ENCODE measurements at places on chromosomes 5 and 9.

- DNase-seq: no peak
Observed at GRCh38 chr9:72294936-72295335, 70.1 kb downstream of the ZFAND5 start.

DNA sequence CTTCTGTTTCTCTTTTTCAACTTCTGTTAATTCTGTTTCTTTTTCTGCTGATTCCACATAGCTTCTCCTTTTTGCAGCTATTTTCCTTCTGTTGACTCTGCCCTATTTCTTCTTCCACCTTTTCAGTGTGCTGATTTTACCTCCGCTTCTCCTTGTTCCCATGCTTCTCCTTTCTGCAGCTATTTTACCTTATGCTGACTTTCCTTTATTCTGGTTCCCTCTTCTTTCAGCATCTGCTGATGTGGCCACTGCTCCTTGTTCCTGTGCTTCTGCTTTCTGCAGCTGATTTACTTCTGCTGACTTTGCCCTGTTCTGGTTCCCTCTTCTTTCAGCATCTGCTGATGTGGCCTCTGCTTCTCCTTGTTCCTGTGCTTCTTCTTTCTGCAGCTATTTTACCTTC is 58.8 kb downstream of the HACD4 start:
- DNase-seq: no peak

GRCh38 chr9:76772686-76773445 is 8.6 kb downstream of the PCA3 start:
- DNase-seq: no peak

- DNase-seq: no peak
Observed at GRCh38 chr5:134547579-134547978, 22.1 kb downstream of the JADE2 start.

- no peak for DNase-seq
Observed at GRCh38 chr9:20538092-20538491, 84.2 kb downstream of the MLLT3 start.

DNA sequence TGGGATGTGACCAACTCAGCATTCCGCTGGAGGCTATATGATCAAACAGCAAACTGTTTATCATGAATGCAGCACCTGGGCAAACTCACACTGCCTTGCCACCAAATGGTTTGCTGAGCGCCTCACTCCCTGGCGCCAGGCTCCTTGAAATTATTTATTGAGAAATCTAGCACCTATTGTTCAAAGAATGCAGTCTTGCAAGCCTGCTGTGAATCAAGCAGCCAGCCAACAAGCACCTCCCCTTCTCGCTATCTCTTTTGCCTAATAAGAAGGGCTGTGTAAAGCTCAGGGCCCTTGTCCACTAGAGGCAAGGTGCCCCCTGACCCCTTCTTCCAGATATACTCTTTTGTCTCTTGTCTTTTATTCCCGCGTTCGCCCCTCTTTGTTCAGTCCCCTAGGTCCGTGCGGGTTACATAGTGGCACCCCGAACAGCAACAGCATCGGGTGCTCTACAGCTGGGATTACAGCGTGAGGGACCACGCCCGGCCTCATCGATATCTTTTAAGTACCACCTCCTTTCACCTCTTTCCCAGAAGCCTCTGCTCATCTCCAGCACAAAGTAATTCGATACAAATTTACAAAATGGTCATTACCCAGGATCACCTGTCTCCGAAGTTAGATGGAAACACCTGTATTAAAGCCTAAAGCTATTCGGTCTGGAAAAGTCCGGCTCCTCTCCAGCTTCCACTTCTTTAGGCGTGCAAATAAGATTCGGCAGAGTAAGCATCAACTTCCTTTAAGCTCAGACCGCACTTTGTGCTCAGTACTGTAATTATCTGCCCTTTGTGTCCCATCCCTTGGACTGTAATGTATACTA is 896 bp downstream of the RIGI start:
- DNase-seq: no peak

- DNase-seq: no peak
Observed at GRCh38 chr5:40355846-40356245, 323.9 kb upstream of the PTGER4 start.

DNA sequence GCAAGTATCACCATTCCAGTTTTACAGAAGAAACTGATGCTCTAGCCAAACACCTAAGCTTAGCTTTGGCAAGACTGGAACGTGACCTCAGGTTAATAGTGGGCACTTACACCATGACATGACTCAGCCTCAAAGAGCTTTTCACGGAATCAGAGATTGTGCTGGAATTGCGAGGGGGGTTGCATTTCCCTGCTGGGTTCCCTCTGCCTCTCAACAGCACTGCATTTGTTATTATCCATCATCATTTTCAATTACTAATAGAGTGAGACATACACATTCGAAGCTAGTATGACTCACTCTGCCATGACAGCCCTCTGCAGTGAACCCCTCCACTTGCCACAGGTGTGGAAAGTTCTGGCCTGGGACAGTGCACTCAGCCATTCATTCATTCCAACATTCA is 8.0 kb downstream of the SPOCK1 start:
- DNase-seq: no peak

DNA sequence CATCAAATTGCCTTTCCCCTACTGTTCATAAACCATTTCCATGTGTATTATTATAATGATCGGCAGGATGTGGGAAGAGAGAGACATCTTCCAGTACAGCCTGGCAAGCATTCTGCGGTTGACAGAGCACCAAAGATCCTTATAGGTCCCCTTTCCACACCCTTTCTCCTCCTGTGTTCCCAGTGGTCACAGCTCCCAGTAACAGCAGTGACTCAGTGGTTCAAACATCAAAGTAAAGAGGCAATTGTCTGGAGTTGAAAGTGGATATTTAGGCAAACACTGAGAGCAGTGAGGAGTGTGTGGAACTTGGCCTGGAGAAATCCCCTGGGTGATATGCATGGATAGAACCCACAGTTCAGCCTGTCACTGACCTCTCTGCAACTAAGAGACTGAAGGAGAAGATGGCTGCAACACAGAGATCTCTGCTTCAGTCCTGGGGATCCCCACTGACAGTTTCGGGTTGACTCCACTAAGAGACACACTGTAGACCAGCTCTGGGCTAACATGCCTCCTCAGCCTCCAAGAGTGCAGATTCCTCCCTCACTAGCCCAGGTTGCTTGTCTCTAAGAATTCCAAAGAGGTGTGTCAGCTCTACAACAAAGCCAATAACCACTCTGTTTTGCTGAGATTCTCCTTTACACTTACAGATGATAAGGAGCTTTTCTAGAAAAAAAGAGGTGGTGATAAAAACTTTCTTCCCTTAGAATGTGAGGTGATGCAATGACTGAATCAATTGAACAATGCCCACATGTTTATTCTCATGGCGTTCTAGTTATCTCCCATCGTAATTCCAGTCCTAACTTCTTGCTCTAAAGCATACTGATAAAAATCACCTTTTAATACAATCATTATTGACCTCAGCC is 94.4 kb upstream of the IL6ST start:
- no peak for DNase-seq

GRCh38 chr9:127088724-127089615 is 33.5 kb downstream of the ANGPTL2 start:
- no peak for DNase-seq

DNA sequence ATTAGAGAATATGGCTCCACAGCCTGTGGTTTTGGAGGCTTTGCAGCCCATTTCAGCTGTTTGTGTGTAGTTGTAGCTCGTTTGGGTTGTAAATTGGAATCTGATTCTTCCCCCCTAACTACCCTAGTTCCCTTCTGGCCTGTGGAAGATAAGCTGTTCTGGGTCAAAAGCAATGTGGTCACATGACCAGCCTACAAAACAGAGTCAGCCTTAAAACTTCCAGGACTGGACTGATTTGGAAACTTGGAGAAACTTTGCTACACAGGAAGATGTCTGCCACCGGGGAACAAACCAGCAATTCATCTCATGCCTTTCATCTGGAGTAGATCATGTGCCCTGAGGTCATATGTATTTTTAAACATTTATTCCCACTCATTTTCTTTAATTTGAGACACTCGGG is 83.8 kb downstream of the DAPK1 start:
- no peak for DNase-seq

All from endothelial cell (in vitro differentiated cells).